Epithelial cell of esophagus (primary cell): ENCODE measurements at places on chromosomes 5 and 9.

DNA sequence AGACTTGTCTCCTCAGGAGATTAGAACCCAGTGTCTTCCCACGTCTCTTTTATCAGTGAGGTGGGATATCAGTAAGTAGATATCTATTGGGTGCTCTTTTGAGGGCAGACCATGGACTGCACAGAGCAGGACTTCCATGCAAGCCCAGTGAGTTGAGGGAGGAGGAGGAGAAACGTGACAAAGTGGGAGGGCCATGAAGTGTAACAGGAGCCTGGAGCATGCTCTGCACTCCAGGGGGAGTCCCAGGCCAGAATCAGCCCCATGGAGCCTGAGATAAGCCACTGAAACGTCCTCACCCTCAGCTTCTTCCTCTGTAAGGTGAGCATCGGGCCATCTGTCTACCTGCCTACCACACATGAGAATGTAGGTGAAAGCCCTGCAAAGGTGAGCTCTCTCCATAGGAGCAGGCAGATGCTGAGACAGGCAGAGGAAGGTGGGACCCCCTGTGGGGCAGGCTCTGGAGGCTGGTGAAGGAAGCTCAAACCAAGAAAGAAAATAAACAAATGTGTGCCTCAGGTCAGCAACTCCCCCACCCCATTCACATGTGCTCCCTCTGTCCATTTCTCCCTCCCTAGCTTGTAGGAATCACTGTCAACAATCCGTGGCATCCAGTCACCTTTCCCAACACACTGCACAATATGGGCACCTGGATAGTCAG, 87.4 kb downstream of the NRG2 start:
- DNase-seq = no peak

DNA sequence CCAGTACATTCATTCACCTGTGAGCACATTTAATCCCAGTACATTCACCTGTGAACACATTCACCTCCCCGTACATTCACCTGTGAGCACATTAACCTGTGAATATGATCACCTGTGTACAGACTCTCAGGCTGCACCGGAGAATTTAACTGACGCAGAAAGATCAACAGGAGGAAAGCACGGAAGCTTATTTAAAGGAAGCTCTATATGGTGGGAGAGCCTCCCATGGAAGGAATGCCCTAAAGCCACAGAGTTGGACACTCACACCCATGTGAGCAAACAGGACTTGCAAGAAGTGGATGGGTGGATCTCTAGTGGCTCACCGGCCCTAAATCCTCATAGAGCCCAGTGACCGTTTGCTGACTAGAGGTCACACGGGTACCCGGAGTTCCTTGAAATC, 38.2 kb downstream of the TRIP13 start:
- peak; percentile 24 for DNase-seq

DNA sequence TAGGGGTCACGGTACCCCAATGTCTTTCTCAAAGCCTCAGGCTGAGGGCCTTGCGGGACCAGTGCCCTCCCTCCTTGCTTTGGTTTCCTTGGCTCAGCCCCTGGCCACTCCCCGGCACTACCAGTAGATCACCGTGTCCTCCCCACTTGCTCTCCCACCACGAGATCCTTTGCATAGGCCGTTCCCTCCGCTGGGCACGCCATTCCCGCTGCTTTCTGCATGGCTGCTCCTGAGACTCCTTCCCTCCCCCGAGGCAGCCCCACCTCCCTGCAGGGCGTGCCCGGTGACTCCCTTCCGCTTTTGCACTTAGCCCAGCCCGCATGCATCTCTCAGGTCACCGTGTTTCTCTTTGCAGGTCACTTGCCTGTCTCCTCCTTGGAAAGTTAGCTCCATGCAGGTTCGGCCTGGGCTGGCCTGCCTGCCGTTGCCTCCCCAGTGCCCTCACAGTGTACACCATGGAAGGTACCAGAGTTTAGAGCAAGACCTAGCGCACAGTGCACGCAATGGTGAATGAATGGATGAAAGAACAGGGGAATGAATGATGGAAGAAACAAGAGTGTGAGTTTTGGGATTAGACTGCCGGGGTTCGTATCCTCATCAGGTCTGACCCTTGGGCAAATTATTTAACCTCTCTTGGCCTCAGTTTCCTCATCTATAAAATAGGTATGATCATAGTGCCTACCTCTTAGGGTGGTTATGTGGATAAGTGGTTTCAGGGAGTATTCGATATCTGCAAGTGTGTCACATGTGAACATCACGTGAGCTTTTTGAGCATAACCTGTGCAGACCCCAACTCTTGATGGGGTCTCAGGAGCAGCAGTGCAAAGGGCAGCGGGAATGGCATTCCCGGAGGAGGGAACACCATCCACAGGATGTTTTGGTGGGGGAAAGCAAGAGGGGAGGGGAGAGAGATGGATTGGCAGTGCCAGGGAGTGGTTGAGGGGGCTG, 214.3 kb downstream of the C9orf50 start:
- peak; percentile 48 for DNase-seq

GRCh38 chr9:11871852-11872251, 821.3 kb upstream of the TYRP1 start:
- DNase-seq = no peak

DNA sequence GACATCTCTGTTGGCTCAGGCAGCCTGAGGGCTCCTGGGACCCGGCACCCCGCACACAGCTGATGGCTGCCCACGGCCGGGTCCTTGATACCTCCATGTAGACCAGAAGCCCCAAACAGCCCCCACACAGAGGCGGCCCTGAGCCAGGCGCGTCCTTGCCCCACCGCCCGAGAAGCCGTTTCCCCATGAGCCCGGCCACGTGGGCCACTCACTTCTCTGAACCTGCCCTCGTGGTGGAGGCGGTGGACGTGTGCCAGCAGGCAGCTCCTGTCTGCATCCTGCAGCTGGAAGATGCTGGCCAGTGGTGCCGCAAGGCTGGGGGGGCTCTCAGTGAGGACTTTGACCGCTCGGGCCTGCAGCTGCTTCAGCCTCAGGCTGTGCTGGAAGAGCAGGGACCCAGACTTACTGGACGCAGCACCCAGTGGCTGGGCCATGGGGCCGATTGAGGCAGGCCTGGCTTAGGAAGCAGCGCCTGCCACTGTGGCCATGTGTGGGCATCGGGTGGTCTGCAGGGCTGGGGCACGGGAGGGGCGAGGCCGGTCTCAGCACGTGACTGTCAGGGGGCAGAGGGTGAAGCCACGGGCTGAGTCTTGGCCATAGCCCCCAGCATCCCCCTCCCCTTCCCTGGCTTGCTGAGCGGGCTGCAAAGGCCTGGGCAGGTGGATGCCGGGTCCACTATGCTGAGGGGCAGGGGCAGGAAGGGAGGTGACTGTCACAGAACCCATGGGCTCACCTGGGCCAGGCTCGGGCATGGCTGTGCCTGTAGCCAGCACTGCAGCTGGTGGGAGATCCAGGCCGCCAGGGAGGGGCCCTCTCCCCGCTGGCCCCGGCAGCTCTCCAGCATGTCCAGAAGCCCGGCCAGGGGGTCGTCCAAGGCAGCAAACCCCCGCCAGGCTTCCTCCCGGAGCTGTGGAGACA, 50.0 kb downstream of the EXD3 start:
- DNase-seq = no peak
